ENCODE measurements at places on chromosomes 4 and X.

DNA sequence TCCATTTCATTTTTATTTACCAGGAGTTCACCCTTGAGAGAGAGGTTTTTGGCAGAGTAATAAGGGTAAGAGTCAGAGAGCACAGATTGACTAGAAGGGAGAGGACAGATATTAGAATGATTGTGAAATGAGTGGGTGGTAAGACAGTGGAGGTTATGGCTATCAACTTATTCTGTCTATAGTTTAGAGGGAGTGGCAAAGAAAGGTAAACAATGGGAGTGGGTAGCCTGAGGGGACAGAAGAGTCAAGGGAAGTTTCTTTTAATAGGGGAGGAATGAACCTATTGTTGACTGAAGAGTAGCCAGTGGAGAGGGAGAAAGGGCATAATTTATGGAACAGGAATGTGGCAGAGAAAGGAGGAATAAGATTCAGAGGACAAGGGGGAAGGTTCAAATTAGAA, 186.5 kb upstream of the NRK start:
- DNase-seq, result no peak

DNA sequence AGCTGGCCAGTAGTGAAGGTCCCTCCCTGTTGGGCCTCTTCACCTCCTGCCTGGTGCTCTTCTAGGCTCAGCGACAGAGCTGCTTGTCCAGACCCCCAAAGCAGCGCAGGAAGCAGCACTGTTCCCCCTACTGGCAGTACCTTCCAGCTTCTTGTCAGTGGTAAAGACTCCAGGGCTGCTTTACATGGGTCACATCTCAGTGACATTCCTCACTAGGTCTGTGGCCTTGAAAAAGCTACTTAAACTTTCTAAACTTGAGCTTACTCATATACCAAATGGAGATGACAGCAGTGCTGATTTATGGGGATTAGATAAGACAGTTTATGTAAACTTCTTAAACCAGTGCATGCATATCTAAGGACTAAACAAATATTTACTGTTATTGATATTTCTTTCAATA, 117.3 kb downstream of the FAT4 start:
- no peak for DNase-seq

DNA sequence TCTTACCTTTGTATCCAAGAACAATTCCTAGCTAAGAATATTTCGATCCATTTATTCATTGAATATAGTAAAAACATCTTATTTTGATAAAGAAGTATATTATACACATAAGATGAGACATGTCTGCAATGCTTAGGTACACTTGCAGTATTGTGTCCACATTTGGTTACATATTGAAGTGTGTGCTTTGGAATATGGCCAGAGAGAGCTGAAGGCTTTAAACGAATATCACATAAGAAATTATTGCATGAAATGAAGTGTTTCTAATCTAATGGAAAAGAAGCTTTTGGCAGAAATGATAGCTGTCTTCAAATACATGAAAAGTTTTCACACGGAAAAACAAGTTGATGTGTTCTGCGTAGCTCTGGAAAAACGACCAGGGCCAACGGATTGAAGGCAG, 516.1 kb upstream of the ZFP42 start:
- no peak for DNase-seq

- DNase-seq, result no peak
These were observed 146.4 kb upstream of the EDNRA start for GRCh38 chr4:147334478-147334877.

DNA sequence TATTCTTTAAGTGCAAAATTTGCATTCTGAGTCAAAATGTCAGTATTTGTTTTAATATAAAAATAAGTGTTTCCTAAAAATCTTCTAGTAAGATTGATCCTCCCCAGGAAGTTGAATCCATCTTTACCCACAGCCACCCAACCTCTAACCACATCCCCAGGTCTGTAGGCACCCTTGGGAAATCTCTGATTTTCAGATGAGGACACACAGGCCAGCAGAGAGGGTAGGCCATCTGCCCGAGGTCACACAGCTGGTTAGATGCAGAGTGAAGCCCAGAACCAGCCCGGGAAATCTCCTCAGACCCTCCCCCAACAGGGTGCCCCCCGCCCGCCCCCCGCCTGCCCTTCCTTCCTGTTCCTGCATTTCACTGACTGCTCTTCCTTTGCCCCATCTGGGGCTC, 277.5 kb downstream of the FBXW7 start:
- no peak for DNase-seq

DNA sequence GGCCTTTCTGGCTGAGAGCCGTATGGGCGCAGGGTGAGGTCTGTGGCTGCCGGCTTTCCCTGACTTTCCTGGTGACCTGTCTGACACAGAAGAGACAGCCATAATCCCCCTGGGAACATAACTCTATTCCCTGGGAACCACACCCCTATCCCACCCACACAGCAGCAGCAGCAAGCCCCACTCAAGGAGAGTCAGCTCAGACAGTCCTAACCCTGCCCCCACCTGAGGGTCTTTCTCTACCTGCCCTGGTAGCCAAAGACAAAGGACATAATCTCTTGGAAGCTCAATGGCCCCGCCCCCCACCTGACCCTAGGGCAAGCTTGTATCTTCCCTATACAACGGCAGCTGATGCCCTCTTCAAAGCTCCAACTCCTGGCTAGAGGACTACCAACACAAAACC, 74.6 kb downstream of the PABPC4L start:
- DNase-seq, result no peak

DNA sequence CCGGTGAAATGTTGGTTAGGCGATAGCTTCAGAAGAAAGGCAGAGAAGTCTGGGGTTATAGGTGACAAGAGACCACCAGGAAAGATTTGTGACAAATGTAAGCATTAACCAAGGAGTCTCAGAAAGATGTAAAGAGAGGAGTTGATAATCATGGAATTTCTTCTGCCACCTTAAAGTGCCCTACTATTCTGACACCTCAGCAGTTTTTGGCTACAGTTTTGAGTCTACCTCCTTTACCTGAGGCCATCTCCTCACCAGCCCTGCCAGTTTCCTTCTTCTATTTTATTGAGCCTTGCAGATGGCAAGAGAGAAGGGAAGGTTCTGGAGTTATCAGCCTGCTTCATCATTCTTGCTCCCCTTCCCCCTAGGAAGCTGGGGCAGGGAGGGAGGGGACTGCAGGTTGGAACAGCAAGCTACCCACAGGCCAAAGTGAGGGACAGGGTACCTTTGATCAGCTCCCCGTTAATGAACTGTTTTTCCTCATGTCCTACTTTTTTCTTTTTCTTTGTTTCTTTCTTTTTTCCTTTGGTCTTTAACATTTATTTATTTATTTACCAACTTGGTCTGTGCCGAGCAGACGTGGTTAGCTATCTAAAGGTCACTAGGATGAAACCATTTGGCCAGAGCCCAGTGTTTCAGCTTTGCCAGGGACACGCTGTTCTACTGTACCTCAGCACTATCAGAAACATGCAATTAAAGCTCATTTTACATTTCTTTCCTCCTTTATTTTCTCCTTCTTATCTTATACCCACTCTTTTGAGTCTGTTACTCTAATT, 438.7 kb upstream of the AR start:
- no peak for DNase-seq

DNA sequence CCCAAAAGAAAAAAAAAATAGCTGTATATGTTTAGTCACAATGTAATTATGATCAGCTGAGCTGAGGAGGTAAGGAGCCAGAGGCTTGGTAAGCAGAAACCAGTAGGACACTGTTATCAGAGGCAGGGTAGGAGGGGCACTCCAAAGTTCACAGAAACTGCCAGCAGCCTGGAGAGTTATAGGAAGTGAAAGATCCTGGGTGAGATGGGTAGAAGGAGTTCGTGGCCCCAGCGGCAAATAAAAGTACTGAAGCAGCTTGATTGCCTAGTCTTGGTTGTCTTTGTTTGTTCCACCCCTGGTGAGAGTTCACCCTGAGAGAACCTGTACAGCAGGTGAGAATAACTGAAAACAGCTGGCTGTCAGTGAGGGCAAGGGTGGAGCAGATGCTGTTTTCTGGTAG, 340.8 kb downstream of the ADGRL3 start:
- no peak for DNase-seq

DNA sequence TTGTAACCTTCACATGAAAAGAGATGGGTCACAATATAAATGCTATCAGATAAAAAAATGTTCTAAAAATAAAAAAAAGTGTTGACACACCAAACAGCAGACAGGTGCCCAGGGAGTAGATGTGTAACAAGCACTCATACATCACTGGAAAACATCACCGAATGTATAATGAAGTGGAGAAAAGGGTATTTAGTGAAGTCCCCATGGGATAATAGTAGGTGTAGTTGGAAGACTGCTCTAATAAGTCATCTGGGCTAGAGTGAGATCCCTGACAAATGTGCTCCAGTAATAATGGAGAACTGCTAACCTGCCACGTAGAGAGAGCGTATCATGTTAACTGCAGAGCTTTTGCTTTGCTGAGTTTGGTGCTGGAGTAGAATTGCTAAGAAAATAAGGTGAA, 152.0 kb downstream of the GRIA2 start:
- DNase-seq, result no peak

DNA sequence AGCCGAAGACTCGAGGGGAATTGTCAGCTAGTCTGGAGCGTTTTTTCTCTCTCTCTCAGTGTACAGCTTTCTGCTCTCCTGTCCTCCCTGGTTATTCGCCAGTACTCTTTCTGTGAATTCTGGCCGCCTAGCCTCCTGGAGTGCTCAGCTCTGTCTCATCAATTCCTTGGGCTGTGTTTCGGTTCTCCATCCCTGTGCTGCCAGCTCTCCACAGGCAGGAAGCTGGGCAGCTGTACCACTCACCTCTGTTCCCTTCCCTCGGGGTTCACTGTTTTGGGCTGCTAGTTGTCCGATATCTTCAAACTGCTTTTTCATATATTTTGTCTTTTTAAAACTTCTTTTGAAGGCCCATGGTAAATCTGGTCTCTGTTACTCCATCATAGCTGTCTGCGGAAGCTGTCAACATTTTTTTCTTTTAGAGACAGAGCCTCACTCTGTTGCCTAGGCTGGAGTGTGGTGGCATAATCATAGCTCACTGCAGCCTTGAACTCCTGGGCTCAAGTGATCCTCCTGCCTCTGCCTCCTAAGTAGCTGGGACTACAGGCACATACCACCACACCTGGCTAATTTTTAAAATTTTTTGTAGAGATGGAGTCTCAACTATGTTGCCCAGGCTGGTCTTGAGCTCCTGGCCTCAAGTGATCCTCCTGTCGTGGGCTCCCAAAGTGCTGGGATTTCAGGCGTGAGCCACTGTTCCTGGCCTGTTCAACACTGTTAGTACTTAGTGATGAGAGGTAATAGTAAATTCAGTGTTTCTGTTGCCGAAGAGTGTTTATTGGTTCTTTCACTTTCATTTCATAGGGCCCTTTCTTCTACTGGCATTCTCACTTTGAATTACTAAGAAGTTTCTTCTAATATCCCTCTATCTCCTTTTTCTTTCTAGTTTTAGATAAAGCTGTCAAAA, 18.6 kb downstream of the ZCCHC4 start:
- no peak for DNase-seq

DNA sequence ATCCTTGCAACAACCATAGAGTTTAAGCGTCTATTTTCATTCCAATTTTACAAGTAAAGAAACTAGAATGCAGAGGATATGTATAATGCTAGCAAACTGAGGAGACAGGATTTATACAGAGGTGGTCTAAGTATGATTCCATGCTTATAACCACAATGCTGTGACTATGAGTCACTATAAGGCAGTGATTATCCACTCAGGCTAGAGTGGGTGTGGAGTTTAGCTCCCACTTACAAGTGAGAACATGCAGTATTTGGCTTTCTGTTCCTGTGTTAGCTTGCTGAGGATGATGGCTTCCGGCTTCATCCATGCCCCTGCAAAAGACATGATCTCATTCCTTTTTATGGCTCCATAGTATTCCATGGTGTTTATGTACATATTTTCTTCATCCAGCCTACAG, 41.6 kb upstream of the EDA2R start:
- no peak for DNase-seq

GRCh38 chr4:83318666-83319065, 16.0 kb downstream of the HPSE start:
- DNase-seq, result no peak

DNA sequence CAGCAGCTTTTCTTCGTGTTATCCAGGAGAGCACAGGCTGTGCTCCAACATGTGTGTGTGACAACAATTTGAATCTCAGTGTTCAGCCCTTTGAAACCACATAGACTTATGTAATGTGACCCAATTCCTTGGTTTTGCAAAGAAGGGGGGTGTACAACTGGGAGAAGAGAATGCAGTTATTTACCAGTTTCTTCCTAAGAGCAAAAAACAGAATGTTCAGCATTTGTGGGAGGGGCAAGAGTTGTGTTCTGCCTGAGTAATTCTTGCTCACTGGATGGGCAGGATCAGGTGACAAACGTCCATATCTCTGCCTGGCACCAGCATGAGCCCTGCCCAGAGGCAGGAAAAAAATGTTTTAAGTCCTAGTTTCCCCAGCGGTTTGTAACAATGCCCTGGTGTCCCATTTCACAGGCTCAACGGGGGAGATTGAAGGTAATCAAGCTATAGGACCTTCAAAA, 72.0 kb downstream of the PRPS1 start:
- DNase-seq, result no peak

DNA sequence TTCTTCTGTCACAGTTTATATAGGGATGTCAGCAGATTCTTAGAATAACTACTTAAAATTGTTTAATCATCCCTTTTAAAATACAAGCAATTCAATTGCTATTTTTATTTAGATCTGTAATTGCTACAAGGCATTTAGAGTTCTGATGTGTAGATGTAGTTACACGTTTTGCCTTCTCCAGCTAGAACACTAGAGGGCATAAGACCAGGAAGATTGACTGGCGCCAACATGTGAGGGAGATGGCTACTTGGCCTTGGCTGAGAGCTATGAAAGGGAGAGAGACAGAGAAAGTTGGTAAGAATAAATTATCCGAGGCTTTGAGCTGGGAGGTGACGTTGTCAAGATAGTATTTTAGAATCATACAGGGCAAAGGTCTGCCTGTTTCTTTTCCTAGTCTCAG, 563.7 kb upstream of the PRKX start:
- DNase-seq, result no peak

GRCh38 chr4:159242427-159242826, 139.5 kb downstream of the RAPGEF2 start:
- no peak for DNase-seq

DNA sequence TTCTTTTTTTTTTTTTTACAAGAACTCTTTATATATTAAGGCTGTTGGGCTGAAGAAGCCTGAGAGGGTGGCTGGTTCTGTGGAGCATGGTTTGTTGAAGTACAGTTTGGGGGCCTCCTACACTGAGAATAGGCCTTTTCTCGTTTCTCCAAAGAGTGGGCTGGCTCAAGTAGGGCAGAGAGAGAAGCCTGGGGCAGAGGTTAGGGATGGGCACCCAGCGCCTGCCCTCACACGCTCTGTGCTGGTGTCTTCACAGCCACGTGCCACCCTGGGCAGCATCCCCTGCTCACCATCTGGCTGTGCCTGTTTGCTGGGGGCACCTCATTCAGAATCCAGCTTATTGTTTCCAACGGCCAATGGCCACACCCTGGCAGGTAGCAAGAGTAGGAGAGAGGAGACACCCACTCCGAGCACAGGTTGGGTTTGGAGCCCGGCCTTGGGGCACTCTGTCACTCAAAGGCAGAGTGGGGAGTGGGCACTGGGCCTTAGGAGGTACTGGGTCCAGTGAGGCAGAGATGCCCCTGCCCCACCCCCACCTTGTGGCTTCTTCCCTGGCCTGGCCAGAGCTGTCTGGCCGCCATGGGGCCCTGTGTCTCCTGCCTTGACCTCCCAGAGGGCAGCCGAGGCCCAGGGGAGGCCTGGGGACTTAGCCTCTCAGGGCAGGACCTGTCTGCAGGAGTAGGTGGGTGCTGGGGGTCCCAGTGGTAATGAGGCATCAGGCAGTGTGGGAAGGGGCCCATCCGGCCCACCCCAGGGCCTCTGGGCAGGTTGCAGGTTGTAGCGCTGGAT, 2.9 kb downstream of the MSANTD1 start:
- no peak for DNase-seq
